ENCODE measurements at places on chromosomes 12 and 14. TPM values are rescaled to one million over a fixed set of nuclear protein-coding genes. Genes with fewer than 3 reads are reported as not detected.

Gene DHRS4
- 35.9 TPM for polyA plus RNA-seq

Gene GPR65
- polyA plus RNA-seq = 0.10 TPM

DNA sequence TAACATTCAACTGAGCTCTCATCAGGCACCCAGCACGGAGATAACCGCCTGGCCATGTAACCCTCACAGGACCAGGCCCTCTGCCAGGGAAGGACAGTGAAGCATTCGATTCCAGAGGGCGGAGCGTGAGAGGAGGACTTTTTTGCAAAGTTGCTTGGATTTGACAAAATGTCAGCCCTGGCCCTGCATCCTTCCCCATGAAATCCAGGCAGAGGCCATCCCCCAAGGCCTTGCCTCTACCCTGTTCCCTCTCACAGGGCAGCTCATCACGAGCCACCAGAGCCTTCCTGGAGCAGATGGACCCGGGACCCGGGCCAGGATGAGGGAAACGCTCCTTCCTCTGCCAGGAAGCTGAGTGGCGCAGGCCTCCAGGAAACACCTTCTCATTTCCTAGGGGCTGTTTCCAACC lies 17.0 kb downstream of the CAMKK2 start:
- DNase-seq = peak; percentile 82

GRCh38 chr12:116332705-116333380 lies 55.4 kb upstream of the MED13L start:
- DNase-seq = no peak

Gene LDHB
- 497 TPM for polyA plus RNA-seq

Gene OLR1
- 4.4 TPM for polyA plus RNA-seq

Gene MYF6
- not detected for polyA plus RNA-seq

Gene CCDC184
- polyA plus RNA-seq = 2.2 TPM

Gene OR11H12
- polyA plus RNA-seq = not detected

Gene SLC35E3
- polyA plus RNA-seq = 15.6 TPM

DNA sequence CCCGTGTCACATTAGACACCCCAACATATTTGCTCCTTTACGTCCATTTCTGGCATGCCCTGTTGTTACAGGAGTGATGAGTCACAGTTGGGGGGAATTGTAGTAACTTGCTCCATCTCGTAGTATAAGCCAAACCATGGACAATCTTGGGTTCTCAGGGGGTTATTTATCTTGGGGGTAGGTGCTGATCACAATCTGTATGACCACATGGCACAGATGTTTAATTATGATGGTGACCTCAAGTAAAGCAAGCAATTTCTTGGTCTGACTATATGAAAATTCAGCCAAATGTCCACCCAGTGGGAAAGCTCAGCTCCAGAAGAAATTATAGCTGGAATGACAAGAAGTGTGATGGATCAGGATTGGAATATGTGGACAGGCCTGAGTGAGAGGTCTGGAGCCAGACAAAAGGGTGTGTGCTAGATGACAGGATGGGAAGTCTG lies 32.1 kb upstream of the STON2 start:
- peak; percentile 33 for DNase-seq

Gene NKX2-1
- polyA plus RNA-seq = not detected

Gene RIPK3
- 5.1 TPM for polyA plus RNA-seq

GRCh38 chr14:35159742-35160409 lies 37.5 kb downstream of the PRORP start:
- DNase-seq = peak; percentile 96

All from GM23248 (cell line).